NCI-H526 treated with DMSO at 0.1 percent for 48 hours (cell line): ENCODE measurements at places on chromosomes 5 and 9.
A peak's percentile ranks its signal among the peaks of the same experiment; 100 is the strongest.

GRCh38 chr5:32805971-32806638 is 95.0 kb downstream of the NPR3 start:
- DNase-seq = no peak

GRCh38 chr9:32339424-32339823 is 45.0 kb upstream of the ACO1 start:
- DNase-seq = peak; percentile 92

GRCh38 chr9:2173861-2174260 is 158.7 kb downstream of the SMARCA2 start:
- no peak for DNase-seq

- no peak for DNase-seq
Observed at GRCh38 chr5:140025736-140026135, 17.4 kb downstream of the NRG2 start.

DNA sequence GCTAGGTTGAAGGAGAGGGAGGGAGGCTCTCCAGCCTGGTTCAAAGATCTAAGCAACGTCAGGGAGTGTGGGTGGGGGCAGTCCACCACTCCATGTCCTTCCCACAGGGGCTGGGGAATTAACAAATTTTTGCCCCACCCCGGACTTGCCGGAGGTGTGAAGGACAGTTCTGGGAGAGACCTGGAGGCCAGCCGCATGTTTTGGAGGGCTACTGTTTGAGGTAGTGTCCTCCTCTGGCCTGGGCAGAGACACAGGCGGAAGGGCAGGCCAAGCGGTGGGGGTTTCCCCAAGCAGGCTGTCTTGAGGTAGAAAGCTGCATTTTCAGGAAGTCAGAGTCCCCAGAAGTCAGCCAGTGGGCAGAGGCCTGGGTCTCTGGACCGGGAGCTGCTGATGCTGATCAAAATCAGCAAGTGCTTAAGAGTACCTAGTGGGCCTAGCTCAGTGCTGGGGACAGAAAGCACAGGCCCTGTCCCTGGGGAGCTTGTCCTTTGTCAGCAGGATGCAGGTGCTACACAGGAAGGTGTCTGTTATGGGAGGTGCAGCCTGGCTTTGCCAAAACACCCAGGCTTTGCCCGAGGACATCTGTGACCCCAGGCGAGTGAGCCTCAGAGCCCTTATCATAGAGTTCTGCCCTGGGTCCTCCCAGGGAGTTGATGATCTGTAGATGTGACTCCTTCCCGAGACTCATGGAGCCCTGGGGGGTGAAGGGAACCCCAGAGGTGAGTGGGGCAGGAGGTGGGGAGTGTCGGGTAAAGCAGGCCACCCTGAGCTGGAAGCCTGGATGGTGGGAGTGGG is 18.5 kb downstream of the JADE2 start:
- DNase-seq = no peak

- DNase-seq = no peak
Observed at GRCh38 chr5:1974081-1974480, 91.4 kb upstream of the IRX4 start.

DNA sequence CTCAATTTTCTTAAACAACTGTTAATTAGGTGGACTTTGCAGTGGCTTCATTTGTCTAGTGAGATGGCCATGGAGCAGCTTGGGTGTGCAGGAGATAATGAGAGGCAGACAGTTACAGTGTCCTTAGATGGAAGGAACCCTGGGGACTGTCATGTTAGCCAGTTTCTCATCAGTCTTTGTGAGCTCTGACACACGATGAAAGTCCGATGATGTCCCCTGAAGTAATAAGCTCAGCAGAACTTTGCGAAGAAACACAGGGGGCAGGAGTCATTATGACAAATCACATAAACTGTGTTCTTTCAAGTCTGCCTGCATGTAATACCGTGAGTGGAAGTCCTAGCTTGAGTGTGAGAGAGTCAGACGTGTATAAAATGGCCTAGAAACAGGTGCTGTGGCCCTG is 201.8 kb downstream of the DRD1 start:
- no peak for DNase-seq

GRCh38 chr5:60698336-60698735 is 1.6 kb downstream of the DEPDC1B start:
- no peak for DNase-seq

DNA sequence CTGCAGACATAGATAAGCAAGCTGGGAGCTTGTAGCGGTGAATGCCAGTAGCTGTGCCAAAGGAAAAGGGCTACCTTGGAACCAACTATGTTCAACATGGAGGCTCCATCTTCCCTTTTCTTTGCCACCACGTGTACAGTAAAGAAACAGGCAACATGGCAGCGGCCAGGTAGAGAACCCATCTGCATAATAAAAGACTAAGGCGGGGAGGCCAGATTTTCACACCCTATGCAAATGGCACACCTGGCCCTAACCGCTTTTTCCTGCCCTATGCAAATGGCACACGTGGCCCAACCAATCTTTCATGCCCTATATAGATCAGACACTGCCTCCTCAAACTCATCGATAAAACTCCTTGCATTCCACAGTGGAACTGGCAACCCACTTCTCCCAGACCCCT is 477.5 kb upstream of the EDIL3 start:
- DNase-seq = no peak

DNA sequence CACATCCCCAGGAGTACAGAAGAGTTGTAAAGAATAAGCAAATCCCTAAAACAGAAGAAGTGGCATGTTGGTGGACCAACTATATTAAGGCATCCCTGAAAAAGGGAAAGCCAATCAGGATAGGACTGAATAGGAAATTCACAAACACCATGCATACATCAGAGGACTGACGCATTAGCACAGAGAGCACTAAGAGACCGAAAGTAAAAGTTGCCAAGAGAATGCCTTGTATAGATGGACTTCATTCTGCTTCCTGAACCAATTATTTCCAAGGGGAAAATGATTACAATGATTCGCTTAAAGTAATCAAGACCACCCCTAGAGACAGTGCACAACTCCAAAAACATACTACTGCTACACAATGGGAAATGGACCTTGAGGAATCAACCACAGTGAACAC is 33.5 kb downstream of the SHC3 start:
- DNase-seq = no peak

GRCh38 chr5:133383580-133383939 is 228.8 kb downstream of the FSTL4 start:
- no peak for DNase-seq

DNA sequence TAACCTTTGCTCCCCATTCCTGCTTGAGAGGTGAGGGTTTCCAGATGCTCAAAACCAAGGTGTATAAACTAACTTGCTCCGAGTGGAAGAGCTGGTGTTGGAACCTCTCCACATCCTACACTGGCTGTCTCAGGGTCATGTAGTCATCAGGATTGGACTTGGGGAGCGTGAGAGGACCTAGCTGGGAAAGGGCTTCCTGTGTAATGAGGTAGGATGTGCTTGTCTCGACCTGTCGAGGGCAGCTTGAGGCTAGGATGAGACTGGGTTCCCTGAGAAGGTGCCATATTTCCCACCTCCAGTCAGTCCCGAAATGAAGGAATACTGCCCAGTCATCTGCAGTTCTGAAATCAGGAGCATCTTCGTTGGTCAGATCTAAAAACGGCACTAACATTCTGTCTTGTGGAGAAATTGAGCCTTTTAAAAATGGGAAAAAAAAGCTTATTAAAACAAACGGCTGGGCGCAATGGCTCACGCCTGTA is 1.3 kb downstream of the CCNI2 start:
- no peak for DNase-seq

DNA sequence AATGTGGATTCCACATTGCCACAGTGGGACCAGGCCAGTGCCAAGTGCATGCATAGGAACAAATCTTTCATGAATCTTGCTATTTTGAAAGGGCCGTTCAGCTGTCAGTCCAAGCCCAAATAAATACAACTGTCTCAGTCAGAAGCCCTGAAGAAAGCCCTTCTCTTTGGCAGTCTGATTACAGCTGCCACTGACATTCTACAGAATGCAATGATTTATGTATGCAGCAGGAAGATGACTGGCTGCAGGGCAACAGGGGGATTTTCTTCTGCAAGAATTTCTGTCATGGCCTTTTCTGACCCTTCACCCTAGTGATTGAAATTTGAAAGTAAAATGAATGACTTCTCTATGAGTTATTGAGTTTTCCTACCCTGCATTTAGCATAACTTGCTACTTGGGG is 86.7 kb upstream of the FER start:
- DNase-seq = no peak

- DNase-seq = no peak
Observed at GRCh38 chr5:108461628-108462367, 79.9 kb upstream of the FBXL17 start.

GRCh38 chr9:113537229-113537810 is 73.8 kb downstream of the RGS3 start:
- DNase-seq = no peak

- DNase-seq = no peak
Observed at GRCh38 chr5:84168841-84169240, 215.8 kb downstream of the EDIL3 start.

DNA sequence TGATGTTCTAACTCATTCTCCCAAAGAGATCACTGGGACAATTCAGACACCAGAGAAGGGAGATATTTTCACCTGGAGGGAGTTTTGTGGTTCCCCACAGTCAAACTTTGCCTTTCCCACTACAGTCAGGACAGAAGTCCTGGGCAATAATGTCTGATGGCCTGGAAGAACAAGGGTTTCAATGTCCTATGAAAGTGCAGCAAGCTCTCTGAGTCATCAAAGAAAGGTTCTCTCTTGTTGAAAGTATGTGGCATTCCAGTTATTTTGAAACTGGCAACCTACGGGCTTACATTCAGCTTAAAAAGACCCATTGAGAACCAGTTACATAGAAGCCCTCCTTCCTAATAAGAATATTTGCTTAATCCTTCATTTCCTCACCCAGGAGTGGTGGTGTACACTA is 103.9 kb downstream of the INSYN2B start:
- DNase-seq = no peak

DNA sequence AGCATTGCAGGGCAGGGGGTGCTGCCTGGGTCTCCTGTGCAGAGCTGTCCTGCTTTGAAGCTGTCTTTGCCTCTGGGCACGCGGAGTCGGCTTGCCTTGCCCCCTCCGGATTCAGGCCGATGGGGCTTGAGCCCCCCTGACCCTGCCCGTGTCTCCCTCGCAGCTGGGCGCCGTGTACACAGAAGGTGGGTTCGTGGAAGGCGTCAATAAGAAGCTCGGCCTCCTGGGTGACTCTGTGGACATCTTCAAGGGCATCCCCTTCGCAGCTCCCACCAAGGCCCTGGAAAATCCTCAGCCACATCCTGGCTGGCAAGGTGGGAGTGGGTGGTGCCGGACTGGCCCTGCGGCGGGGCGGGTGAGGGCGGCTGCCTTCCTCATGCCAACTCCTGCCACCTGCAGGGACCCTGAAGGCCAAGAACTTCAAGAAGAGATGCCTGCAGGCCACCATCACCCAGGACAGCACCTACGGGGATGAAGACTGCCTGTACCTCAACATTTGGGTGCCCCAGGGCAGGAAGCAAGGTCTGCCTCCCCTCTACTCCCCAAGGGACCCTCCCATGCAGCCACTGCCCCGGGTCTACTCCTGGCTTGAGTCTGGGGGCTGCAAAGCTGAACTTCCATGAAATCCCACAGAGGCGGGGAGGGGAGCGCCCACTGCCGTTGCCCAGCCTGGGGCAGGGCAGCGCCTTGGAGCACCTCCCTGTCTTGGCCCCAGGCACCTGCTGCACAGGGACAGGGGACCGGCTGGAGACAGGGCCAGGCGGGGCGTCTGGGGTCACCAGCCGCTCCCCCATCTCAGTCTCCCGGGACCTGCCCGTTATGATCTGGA is 2.7 kb downstream of the CEL start:
- no peak for DNase-seq

DNA sequence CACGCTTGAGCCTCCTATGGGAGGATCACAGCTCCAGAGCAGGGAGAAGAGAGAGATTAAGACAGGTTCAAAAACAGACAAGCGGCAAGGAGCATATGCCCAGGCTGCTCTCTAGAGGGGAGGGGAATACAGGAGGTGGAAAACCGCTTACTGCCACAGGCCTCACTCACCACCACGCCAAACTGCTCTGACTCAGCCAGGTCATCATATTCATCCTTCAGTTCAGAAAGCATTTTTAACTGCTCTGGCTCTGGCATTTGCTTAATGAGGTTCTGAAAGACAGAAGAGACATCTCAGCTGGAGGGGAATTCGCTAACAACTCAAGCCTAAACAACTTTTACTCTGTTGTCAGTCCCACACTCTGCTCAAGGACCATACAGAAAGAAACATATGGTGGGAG is 40.1 kb downstream of the PCDHGC5 start:
- DNase-seq = no peak

GRCh38 chr9:35691757-35692301 is 2.1 kb upstream of the TPM2 start:
- DNase-seq = no peak

GRCh38 chr5:83426855-83427254 is 44.7 kb upstream of the VCAN start:
- no peak for DNase-seq

DNA sequence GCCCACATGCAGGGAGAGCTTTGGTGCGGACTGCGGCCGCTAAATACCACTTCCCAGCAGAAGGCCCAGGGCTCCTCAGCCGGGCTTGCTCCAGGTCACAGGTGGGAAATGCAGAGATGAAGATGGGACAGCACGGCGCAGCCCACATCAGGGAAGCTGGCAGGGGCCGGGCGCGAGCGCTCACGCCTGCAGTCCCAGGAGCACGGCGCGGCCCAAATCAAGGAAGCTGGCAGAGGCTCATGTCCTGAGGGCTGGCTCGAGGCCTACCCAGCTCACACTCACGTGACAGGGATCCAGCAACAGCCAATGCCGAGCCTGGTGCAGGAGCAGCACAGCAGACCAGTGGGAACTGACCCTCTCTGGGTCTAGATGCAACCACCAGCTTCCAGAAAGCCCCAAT is 16.3 kb downstream of the LPCAT1 start:
- DNase-seq = no peak

DNA sequence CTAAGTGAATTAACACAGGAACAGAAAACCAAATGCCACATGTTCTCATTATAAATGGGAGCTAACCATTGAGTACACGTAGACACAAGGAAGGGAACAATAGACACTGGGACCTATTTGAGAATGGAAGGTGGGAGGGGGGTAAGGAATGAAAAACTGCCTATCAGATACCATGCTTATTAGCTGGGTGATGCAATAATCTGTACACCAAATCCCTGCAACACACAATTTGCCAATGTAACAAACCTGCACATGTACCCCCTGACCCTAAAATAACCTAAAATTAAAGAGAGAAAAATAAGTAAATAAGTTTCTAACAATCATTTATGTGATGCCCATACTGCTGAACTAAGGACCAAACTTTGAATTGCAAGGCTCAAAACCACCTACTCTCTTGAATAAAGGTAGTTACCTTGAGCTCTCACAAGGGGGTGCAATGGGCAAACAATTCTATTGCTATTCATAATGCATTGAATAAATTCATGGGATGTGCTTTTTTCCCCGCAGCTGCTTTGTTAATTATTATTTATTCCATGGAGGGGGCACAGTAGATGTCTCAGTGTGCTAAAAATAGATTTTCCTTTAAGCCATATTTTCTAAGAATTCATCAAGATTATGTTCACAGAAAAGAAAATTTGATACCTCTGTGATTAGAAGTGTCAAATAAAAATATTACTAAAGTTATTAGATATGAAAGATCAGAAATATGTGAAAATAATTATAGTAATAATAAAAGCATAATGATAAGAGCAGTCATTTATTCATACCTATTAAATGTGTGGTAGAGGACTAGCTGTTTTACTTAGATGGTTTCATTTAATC is 76.2 kb upstream of the PTPN3 start:
- peak; percentile 30 for DNase-seq

- DNase-seq = no peak
Observed at GRCh38 chr9:88420227-88420626, 32.0 kb downstream of the SPIN1 start.
